ENCODE measurements at places on chromosomes 3 and 15.

DNA sequence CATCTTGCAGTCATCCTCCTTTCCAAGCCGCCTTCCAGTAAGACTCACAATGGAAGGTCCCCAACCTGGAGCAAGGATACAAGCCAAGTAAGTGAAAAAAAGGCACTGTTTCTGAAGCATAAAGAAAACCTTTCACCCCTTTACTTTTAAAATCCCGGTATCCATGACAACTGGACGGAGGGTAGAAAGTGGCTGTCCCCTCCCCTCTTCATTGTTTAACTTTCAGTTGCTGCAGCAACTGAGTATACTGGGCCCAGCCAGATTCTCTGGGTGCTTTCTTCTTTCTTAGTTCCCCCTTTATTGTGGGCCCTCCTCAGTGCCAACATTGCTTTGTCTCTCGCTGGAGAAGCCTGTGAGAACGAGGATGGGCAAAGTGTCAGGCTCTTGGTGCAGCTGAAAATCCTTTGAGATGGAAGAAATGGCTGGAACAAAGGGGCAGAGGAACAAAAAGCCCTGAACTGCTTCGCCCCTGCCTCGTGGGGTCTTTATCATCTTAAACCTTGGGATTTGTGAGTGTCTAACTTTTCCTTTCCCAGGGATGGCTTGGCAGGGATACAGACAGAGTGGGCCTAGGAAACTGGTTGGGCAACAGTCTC lies 224.0 kb upstream of the RGMA start:
- DNase-seq, result no peak

DNA sequence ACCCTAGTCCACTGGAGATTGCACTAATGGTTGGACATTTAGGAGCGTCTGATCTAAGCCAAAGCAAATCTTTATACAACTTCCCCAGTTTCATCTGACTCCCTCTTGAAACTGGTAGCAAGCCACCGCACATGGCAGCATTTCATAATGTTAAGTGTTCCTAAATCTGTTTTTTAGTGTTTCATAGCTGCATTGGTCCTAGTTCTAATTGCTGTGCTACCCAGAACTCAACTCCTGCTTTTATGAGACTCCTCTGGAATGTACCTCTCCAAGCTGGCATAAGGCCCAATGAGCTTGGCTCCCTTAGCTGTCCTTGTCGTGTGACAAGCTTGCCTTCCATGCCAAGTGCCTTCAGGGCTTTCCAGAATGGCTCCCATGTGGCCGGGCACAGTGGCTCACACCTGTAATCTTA lies 65.3 kb upstream of the FLNB start:
- DNase-seq, result no peak

- DNase-seq, result no peak
Observed at GRCh38 chr3:133709139-133709750, 36.9 kb upstream of the TF start.

- DNase-seq, result no peak
Observed at GRCh38 chr3:47956521-47956920, 59.7 kb downstream of the MAP4 start.

- no peak for DNase-seq
Observed at GRCh38 chr3:23004971-23005370, 198.2 kb upstream of the UBE2E2 start.

DNA sequence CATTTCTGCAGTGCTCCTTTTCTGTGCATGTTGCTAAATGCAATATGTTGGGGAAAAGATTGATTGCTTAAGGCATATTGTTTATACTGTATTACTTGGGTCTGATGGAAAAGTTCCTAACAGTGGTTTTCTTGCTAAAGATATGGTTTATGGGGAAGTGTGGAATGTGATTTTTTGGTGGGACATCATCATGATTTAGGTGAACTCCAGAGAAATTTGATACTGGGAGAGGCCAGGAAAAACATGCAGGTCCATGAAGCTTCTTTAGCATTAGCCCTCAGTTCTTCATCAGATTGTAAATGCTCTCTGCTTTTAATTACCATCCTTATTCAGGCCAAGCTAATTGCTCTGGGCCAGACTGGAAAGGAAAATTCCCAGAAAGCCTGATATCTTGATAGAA lies 147.5 kb downstream of the LRTM1 start:
- DNase-seq, result no peak

DNA sequence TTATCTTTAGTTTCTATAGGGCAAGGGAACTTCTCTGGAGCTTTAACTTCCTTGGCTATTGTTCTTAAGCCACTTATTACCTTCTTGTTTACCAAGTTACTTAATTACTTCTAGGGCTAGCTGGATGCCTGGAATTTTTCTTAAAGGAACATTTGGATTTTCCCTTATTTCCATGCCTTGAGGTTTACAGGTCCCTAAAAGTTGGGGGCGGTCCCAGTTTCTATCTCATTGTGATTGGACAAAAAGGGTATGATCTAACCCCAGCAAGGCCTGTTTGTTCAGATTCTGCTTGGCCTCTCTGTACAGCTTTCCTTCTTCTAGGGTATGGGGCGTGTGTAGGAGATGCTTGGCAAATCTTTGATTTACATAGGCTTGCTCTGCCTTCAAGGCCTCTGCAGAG lies 17.4 kb downstream of the PDHB start:
- DNase-seq, result no peak

DNA sequence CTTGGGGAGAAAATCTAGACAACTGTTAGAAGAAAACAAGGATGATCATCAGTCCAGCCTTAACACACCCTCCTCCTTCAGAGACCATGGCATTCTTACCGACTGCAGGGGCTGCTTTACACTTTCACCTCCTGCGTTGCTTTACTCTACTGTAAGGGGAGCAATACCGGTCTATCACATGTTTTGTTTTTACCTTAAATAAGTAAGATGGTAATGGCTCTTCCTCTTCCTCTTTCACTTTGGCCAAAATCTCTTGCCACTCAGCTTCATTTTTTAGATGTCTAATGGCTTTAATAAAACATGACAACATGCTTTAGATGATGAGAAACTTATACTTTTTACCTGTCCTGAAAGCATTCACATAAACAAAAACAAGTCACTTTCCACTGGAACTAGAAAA lies 33.4 kb upstream of the STIMATE start:
- DNase-seq, result no peak

- no peak for DNase-seq
Observed at GRCh38 chr15:80915472-80915871, 74.1 kb downstream of the MESD start.

GRCh38 chr15:98924401-98925049 lies 83.1 kb downstream of the PGPEP1L start:
- DNase-seq, result no peak

GRCh38 chr3:179181021-179181472 lies 32.9 kb downstream of the PIK3CA start:
- DNase-seq, result no peak

DNA sequence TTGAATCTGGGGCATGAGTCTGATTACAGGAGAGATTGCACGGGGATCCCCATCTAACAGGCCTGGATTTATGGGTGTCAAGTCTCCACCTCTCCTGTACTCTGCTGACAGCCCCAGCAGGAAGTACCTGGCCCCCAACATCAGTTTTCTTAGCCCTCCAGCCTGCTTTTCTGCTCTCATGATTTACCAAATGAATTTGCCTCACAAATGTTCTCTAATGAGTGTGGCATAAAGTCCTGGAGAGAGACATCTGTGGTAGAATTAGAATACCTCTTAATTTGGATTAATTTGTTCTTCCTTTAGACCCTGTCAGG lies 60.1 kb downstream of the FNDC3B start:
- no peak for DNase-seq

- no peak for DNase-seq
Observed at GRCh38 chr15:39247574-39247973, 333.3 kb upstream of the THBS1 start.

- no peak for DNase-seq
Observed at GRCh38 chr3:128735287-128735686, 9.3 kb downstream of the RAB7A start.

GRCh38 chr3:70737666-70738290 lies 425.3 kb upstream of the MDFIC2 start:
- peak; percentile 83 for DNase-seq

DNA sequence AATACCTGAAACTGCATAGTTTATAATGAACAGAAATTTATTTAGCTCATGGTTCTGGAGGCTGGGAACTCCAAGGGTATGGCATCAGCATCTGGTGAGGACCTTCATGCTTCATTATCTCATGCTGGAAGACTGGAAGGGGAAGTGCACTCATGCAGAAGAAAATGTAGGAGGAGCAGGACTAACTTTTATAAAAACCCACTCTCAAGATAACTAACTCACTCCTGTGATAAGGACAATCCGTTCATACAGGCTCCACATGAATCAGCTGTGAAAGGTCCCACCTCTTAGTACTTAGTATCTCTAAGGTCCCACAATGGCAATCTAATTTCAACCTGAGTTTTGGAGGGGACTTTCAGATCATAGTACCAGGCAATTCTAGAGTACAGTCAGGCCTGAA lies 33.6 kb upstream of the APH1B start:
- no peak for DNase-seq

DNA sequence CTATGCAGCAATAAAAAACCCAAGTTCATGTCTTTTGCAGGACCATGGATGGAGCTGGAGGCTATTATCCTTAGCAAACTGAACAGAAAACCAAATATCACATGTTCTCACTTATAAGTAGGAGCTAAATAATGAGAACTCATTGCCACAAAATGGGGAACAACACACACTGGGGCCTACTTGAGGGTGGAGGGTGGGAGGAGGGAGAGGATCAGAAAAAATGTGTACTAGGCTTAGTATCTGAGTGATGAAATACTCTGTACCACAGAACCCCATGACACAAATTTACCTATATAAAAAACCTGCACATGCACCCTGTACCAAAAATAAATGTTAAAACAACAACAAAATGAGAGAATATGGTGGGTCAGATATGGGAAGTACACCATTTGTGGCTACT lies 49.6 kb upstream of the AADACL2 start:
- DNase-seq, result no peak

GRCh38 chr15:92226020-92226612 lies 167.6 kb upstream of the ST8SIA2 start:
- DNase-seq, result no peak

DNA sequence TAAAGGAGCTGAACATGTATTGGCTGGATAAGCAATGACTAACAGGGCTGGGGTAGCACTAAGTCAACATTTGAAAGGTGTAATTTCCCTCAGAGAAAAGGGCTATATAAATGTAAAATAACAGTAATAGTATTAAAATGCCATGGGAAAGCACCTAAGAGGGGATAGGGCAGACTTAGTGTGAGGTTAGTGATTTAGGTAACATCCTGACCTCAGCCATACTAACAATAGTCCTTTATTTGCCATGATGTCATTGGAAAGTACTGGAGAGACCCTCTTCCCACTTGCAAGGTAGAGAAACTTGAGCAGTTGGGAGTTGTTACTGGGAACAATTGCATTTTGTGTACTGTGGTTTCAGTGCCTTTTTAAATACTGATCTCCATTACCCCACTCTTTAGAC lies 103.4 kb downstream of the LSAMP start:
- DNase-seq, result no peak

DNA sequence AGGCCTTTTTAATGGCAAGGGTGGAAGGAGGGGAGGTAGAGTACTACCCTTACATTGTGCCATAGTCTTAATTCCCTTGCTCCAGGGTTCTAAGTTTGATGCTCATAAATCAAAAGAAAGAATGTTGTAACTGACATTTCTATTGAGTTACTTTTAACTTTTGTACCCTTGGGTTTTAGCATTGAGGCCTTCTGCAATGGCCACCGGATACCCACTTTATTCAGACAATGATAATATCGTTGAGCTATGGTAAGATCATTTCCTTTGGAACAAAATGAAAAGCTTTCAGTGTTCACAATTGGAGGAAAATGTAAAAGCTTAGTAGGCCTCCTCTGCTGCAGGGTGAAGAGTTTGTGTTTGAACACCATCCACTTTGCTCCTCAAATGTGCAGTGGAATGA lies 16.8 kb downstream of the CGNL1 start:
- no peak for DNase-seq

DNA sequence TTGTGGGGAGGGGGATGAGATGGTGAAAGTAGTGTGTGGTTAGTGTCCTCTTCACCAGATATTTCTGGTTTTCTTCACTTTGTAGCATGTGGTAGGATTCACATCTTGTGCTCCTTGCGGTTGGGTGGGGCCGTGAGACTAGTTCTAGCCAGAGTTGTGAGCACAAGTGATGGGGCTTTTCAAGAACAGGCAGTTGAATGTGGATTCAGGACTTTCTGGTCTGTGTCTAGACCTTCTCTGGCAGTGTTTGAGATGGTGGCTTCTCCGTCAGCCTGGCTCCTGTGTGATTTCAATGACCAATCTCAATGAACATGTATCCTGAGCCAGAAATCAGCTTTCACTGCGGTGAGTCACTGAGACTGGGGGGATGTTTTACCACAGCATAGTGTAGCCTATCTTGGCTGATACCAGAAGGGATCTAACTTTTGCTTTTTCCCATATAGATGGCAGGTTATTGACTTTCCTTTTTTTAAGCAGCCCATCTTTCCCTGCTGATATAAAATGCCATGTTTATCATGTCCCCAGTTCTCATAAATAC lies 82.6 kb downstream of the RPLP1 start:
- no peak for DNase-seq

DNA sequence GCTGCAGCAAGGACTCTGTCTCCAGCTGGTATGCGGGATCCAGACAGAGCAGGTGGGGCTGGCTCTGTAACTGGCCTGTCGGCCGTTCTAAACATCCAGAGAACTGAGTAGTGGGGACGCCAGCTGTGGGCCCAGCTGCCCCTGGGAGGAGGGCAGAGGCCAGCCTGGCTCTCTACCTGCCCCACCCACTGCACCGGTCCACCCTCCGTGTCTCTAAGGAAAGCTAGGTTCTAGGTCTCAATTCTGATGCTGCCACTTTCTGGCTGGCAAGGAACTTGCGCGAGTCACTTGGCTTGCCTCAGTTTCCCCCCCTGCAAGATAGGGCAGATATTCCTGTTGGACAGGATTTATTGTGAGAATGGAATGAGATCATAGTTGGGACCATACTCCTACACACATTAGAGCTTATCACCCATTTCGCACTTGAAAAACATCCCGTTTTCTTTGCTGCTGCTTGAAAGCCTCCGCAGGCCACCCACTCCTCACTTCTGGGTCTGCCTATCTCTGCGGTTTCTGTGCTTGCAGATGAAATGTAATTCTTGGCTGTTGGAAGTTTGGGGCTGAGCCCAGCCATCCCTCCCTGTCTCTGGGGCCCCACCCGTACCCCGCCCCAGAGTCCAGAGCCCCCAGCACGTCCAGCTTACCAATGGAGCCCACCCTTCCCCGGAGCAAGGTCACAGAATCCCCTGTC lies 65.8 kb downstream of the IQSEC1 start:
- peak; percentile 6 for DNase-seq

DNA sequence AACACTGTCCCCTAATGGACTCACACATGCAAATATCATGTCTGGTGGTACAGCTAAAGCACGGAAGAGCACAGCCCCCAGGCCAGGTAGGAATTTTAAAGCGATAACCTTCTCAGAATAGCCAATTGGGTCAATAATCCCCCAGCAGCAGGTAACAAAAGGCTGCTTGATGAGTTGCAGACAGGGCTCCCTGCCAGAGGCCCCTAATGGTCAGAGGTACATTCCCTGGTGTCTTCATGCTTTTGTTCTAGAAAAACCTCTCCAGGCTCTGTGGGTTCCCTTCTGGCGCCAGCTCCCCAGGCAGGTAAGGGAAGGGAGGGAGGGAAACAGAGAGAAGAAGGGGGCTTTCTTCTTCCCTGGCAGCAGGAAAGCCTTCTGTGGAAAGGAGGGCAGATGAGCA lies 43.4 kb upstream of the PRTG start:
- no peak for DNase-seq

GRCh38 chr3:141273700-141274410 lies 42.2 kb downstream of the PXYLP1 start:
- no peak for DNase-seq

GRCh38 chr3:194983620-194984019 lies 287.3 kb downstream of the XXYLT1 start:
- DNase-seq, result no peak

All from SHP77 (cell line).